ENCODE measurements at places on chromosomes 5 and 9.

GRCh38 chr5:4244306-4244705, 648.7 kb downstream of the IRX1 start:
- DNase-seq, result no peak

DNA sequence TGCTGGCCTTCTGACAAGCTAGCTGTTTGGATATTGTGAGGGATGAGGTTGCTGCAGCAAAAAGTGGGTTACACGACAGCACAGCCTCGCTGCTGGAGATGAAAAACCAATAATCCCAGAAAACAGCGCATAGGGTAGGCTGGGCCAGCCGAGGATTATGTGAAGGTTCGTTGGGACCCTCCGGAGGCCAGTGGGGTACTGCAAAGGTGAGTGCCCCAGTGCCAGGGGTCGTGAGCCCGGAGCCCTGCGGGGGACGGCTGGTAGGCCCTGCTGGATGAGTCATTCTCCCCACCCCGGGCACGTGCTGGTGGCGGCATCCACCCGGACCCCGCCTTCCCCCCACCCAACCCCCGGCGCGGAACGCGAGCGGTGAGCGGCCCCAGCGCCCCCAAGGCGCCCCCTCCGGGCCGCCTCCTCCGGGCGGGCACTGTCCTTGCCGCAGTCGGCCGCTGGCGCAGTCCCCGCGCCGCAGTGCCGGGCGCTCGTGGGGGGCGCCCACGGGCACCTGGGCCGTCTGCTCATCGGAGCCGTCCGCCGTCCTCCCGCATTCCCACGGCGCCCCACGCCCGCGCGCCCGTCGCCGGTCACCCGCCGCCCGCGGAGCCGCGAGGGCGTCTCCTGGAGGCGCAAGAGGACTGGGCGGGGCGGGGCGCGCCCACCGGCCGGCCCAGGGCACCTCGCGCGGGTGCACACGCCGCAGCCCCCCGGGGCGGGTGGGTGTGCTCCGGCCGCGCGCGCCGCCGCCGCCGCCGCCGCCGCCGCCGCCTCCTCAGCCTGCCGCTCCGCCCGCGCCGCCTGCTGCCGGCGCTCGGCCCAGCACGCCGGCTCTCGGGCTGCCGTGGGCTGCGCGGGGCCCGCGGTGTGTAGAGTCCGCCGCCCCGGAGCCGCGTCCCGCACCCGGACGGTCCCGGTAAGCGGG, at the start of gene PHF24:
Gene PHF24 (plus strand): TSS at position 794 of the 919 bp plus-strand sequence. CDS start 13,014 bp downstream, outside the sequence.
- peak; percentile 19 for DNase-seq

- DNase-seq, result no peak
Measured at GRCh38 chr9:106383072-106383471, 479.9 kb upstream of the ZNF462 start.

GRCh38 chr9:104872656-104873488, 55.1 kb downstream of the ABCA1 start:
- no peak for DNase-seq

GRCh38 chr5:35030426-35031100, 17.2 kb downstream of the AGXT2 start:
- DNase-seq, result no peak

Measured in posterior cingulate gyrus (tissue), 11 donors.